GDM1 (cell line): ENCODE measurements at places on chromosomes 1 and 21.

DNA sequence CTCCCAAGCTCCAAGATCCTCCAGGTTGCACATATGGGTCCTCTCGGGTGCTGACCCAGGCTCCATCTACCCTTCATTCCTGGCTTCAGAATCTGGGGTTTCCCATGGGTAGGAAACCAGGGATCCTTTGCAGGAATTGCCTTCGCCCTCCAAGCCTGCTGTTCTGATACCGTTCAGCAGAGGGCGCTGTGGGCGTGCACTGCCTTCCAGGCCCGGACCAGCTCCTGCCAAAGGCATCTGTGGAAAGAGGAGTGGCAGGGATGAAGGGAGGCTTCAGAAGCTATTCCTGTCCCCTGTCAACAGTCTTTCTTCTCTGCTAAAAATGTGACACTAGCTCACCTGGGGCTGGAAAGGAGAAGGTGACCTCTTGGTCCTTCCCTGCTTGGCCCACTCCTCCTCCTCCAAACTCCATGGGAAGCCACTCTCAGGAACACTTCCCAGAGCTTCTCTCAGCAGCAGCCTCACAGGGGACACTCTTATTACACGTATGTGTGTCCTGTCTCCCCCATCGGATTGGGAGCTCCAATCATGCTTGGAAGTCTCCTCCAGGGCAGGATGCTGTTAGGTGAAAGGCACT, 71.2 kb downstream of the VWA5B1 start:
- no peak for DNase-seq

- no peak for DNase-seq
Measured at GRCh38 chr1:234123867-234124266, 219.4 kb downstream of the SLC35F3 start.

DNA sequence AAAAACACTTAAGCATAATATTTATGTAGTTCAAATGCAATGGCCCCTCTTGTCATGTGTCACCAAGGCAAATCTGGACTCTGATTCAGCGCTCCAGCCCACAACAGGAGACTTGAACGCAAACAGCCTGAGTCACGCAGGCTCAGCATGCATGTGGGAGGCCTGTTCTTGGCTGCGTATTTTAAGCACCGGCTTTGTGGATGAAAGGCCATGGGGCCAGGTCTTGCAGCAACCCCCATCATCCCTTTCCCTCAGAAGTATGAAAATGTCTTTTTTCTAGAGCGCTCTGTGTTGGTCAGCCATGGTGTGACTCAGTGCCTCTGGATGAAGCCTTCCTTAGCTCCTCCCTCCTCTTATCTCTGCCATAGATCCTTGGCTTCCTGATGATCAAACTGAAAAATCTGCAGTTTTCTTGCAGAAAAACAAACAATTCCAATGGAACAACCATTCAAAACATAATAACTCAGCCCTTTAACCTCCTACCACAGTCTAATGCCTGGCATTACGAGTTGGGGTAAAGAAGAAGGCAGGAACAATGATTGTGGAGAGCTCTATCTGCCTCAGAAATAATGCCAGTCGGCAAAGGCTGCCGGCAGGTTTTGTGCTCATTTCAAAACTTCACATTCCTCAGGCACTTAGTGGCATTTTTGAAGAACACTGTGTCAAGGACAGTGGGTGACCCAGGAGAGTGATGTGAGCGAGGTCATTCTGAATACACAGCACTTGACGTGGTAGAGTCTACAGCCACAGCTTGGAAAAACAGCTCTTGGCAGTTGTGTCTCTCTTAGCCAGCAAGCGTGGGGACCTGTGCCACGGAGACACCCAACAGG, 167.5 kb downstream of the CLIC6 start:
- no peak for DNase-seq

DNA sequence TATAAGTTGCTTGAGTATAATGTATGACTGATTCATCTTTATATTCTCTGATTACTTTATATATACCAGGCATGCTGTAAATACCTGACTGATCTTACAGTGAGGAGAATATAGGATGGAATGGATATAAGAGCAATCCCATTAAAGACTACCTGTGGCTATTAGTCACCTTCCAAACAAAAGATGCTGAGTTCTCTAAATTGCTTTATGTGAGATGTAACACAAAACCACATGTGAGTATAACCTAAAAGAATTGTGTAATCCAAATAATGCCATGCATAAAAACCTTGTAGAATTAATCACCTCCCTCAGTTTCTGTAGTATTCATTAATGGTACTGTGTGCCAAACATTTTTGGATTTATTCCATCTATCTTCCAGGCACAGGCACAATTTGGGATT, 134.6 kb upstream of the LRRC7 start:
- DNase-seq: no peak

- DNase-seq: no peak
Measured at GRCh38 chr1:9732123-9732971, 80.8 kb downstream of the PIK3CD start.

DNA sequence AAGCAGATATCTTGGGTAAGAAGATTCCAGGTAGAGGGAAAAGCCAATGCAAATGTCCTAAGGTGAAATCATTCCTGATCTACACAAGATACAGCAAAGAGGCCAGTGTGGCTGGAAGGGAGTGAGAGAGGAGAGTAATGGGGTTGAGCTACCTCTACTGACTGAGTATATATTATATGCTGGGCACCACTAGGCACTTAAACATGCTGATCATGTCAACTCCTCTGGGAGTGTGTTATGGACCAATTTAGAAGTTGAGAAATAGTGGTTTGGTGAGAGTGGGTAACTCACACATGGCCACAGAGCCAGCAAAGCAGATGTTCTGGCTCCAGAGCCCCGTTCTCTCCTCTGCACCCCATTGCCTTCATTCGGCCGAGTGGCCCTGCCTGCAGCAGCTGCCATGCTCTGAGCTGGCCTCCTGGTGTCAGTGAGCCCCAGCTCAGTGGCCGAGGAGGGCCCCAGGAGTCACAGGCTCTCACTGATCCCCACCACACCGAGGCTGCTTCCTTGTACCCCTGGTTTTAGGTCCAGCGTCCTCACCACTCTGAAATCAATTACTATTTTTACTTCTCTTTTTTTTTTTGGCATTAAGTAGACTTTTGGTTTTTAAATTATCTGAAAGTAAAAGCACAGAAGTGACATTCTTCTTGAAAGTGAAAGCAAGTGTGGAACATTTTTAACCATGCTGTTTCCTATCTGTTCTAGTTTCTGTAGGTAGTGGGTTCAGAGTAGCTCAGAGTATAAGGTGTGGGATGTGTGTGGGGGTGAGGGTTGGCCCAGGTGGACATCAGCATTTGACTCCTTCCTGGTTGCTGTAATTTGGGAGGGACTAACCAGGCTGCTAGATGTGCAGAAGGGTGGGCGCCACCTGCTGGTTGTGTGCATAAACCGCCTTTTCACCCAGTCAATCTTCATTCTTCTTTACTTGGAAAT, 45.8 kb upstream of the CRNN start:
- peak; percentile 63 for DNase-seq

GRCh38 chr1:9561429-9561828, 22.2 kb downstream of the SLC25A33 start:
- DNase-seq: no peak

DNA sequence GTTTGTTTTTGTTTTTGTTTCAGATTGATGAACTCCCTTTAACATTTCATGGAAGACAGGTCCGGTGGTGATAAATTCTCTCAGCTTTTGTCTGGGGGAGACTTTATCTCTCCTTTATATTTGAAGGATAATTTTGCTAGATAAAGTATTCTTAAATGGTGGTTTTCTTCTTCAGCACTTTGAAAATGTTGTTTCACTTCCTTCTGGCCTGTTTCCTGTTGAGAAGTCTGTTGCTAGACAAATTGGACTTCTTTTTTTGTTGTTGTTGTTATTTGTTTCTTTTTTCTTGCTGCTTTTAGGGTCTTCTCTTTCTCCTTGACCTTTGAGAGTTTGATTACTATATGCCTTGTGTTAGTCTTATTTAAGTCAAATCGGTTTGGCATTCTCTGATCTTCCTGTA, 50.8 kb downstream of the CRP start:
- no peak for DNase-seq

- DNase-seq: peak; percentile 14
Measured at GRCh38 chr21:35395728-35396127, 346.6 kb upstream of the RUNX1 start.

GRCh38 chr21:14959343-14959742, 105.5 kb downstream of the NRIP1 start:
- no peak for DNase-seq

- DNase-seq: no peak
Measured at GRCh38 chr1:8701794-8702471, 115.5 kb downstream of the RERE start.

DNA sequence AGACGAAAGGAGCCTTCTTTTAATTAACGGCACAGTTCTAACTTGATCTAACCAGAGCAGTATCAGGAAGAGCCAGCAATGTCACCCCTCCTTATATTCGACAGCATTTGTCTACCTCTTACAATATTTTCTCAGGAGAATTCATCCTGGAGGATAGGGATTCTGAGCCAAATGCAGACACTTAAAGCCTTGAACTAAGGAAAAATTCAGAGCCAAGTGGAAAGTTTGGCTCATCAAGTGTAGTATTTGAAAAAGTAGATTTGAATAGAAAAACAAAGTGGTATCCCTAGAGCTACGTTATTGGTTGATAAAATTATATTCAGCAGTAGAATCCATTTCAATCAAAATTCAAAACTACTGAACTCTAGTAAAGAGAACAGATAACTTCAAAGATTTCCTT, 732.0 kb upstream of the ADGRL2 start:
- no peak for DNase-seq

DNA sequence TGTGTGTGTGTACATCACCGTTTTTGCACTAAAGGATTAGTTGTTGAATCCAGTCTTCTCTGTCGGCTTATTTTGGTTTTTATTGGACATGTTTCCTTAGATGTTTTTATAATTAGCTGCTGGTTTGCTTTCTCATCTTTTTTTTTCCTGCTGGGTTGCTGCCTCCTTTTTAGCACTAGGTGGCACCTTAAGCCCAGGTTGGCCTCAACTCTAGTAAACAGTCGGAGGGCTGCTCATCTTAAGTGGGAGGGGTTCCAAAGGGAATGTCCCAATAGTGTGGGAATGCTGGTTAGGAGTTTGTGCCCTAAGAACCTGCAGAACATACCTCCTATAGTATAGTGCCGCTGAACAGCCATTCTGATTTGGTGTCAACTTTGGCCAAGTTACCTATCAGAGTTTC, 570.1 kb upstream of the CXADR start:
- no peak for DNase-seq

- no peak for DNase-seq
Measured at GRCh38 chr1:108017698-108018097, 52.7 kb upstream of the VAV3 start.

DNA sequence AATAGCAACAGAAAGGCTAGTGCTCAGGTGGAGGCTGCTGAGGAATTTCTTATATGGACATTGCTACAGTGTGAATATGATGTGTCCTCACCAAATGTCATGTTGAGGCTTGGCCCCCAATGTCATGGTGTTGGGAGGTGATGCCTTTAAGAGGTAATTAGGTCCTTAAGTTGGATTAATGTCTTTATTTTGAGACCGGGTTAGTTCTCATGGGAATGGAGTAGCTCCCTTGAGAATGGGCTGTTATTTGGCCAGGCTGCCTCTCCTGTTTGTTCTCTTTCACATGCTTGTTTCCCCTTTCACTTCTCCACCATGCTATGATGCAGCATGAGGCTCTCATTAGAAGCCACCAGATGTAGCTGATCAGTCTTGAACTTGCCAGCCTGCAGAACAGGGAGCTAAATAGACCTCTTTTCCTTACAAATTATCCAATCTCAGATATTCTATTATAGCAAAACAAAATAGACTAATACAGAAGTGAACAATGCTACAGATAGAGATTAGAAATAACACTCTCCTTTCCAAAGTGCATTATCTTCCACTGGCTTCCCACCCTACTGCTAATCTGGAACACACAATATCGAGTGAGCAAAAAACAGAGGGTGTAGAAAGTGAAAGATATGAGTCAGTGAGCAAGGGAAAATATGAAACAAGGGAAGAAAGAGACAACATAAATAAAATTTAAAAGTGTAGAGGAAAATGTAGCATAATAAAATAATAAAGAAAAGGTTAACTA, 160.2 kb downstream of the NTMT2 start:
- DNase-seq: no peak

DNA sequence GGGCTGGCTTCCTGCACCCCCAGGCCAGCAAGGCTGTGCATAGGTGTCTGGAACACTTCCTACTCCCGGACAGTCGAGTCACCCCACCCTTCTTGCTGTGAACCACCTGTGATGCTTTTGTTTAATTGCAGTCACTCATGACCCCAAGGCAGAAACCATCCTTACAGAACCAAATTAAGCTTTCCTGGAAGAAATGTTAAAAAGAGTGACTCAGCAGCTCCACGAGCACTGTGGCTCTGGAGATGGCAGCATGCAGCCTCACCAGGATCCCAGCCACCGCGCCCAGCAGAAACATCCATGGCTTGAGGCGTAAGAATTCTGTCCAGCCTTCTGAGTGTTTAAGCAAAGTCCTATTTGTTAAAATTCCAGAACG, 28.8 kb downstream of the SNAP47 start:
- no peak for DNase-seq

DNA sequence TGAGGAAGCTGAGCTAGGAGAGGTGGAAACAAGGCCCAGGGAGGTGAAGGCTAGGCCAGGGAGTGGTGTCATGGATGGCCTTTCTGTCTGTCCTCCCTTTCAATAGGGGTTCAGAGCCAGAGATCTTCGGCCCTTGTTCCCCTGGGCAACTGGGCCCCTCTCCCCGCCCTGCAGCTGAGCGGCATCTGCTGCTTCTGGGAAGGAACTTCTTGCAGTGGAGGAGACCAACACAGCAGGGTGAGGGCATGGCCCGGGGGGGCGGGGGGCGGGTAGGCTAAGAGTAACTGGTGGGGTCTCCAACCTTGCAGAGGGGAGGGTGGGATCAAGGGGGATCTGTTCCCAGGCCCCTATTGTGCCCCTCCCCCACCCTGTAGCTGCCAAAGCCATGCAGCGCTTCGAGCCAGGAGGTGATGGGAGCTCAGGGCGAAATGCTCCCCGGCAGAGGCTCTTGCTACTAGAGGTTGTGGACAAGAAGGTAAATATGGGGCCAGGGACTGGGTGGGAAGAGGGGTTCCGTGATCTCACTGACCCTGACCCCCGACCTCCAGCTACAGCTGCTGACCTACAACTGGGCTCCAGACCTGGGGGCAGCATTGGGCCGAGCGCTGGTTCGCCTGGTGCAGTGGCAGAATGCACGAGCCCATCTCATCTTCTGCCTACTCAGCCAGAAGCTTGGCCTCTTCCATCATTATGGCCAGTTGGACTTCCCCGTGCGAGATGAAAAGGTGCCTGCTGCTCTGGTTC, 11.7 kb downstream of the HYI start:
- DNase-seq: no peak

DNA sequence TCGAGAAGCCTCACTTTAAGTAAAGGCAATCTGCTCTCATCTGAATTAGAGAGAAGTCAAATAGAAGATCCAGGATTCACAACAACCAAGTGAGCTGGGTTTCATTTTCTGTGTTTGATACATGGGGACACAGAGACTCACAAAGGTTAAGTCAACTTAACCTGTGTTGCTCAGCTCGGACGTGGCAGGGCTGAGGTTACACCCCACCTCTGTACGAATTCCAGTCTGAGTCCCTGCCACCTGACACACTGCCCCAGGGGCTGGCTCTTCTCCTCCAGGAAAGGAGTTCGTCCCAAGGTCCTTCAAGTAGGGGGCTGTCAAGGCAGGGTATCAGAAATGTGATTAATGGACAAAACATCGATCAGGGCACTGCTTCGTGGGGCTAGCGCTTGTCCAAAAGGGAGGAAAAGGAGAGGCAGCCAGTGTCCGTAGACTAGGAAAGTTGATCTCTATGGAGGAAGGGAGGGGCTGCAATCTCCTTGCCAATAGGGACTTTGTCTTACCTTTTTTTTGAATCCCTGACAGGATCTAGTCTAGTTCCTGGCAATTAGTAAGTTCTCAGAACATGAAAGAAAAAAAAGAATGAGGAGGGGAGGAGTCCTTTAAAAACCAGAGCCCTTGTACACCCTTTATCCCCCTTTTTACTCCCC, 116.4 kb downstream of the CNIH3 start:
- no peak for DNase-seq

GRCh38 chr1:153357076-153357852, 390 bp upstream of the S100A9 start:
- DNase-seq: no peak
